ENCODE measurements at places on chromosomes 11 and 22. TPM values are rescaled to one million over a fixed set of nuclear protein-coding genes. Genes with fewer than 3 reads are reported as not detected.

The VPS26B gene
- total RNA-seq: 36.5 TPM

The MIOX gene
- not detected for total RNA-seq

The STX3 gene
- total RNA-seq: 34.0 TPM

The SLC25A45 gene
- 1.5 TPM for total RNA-seq

The CD3D gene
- total RNA-seq: not detected

The ESAM gene
- 0.37 TPM for total RNA-seq

The INPPL1 gene
- total RNA-seq: 78.4 TPM

The APOA1 gene
- 10.4 TPM for total RNA-seq

The OR5P2 gene
- not detected for total RNA-seq

The GVQW3 gene
- total RNA-seq: 1.8 TPM

The C11orf97 gene
- not detected for total RNA-seq

The CRYBB3 gene
- not detected for total RNA-seq

The OR51B4 gene
- not detected for total RNA-seq

The SLCO2B1 gene
- 0.30 TPM for total RNA-seq

The PIH1D2 gene
- total RNA-seq: 1.2 TPM

The CPT1A gene
- total RNA-seq: 28.0 TPM

The TMEM191B gene
- 0.97 TPM for total RNA-seq

The MRGPRF gene
- total RNA-seq: 14.7 TPM

The DEFB131B gene
- not detected for total RNA-seq

The ABTB2 gene
- total RNA-seq: 14.2 TPM

The KDM4D gene
- total RNA-seq: 0.74 TPM

The SORL1 gene
- total RNA-seq: 27.6 TPM

The CCND1 gene
- 1,962 TPM for total RNA-seq

The SLC17A6 gene
- total RNA-seq: not detected

The IGF2 gene
- 1.5 TPM for total RNA-seq

The GRK2 gene
- 24.6 TPM for total RNA-seq

The LRRC74B gene
- total RNA-seq: under 0.01 TPM
